ENCODE measurements at places on chromosomes 12 and 14.

- DNase-seq = no peak
Measured at GRCh38 chr12:108583991-108584390, 13.9 kb downstream of the TMEM119 start.

DNA sequence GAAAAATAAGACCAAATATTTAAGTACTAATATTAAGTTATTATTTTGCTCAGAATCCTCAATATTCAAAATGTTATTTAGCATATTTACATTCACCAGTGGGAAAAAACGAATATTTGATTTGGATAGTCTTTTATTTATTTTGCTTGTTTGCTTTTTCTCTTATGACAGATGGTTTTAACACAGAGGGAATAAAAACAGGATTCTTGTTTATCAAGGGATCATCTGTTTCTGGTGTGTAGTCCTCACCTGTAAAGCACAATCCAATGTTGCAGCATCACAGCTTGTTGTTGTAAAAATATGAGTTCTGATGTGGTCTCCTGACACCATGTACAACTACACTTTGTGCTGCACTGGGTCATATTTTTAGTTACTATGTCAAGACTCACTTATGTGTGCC lies 103.9 kb downstream of the AVPR1A start:
- DNase-seq = no peak

DNA sequence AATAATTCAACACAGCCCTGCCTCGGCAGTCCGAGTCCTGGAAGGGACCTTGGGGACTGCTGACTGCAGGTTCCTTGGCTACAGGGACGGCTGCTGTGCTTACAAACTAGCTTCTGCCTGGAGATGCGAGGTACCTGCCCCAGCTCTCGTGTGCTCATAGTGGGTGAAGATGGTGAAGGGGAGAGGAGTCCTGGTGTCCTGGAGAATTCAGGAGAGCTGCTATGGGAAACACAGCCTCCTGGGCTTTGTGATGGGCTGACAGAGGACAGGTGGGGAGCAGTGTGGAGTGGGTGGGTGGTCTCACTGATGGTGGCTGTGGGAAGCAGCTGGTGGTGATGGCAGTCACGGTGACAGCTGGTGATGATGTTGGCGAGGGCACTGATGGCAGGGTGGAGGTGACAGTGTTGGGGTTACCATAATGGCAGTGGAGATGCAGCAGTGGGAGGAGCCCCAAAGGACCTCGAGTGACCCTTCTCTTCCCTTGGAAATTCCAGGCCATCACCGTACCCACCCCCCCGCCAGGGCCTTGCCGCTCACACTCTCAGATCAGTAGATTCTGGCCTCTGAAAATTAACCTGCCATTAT lies 32.8 kb downstream of the HVCN1 start:
- no peak for DNase-seq

DNA sequence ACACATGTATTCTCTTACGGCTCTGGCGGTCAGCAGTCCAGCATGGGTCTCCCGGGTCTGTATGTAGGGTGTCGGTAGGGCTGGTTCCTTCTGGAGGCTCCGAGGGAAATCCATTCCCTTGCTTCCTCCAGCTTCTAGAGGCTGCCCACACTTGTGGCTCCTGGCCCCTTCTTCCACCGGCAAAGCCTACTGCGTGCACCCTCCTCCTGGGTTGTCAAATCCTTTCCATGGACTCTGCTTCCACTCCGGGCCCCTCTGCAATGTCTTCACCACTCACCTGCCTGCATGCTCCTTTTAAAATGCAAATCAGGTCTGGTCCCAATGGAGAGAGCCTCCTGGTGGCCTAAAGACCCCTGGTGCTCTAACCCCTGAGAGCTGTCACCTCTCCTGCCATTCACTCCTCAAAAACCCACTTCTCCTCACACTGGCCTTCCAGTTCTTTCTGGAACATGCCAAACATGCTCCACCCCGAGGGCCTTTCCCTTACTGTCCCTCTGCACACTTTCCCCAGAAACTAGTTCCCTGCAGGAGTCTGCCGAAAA lies 108.5 kb downstream of the DICER1 start:
- no peak for DNase-seq

DNA sequence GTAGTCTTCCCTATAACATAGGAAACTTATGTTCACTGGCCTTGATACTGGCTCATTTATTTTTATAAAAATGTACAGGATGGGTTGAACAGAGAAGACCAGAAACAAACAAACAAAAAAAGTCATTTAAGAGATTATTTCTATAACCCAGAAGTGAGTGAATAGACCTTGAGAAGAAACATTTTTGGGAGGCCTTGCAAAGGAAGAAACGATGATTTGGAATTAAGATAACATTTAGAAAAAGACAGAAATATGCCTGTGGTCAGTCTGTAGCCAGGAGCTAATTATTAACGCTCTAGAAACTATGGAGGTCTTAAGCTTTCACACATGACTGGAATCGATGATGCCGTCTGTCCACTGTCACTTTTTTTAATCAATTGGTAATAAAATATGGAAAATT lies 264.0 kb downstream of the EGLN3 start:
- no peak for DNase-seq

Measured in activated T-cell treated with anti-CD3 and anti-CD28 coated beads for 24 hours (primary cell).